ENCODE measurements at places on chromosomes 6 and 20.

GRCh38 chr6:134299236-134299635, 18.7 kb downstream of the SGK1 start:
- DNase-seq = peak; percentile 58

- peak; percentile 50 for DNase-seq
Measured at GRCh38 chr6:140480852-140481251, 1106.4 kb upstream of the CITED2 start.

DNA sequence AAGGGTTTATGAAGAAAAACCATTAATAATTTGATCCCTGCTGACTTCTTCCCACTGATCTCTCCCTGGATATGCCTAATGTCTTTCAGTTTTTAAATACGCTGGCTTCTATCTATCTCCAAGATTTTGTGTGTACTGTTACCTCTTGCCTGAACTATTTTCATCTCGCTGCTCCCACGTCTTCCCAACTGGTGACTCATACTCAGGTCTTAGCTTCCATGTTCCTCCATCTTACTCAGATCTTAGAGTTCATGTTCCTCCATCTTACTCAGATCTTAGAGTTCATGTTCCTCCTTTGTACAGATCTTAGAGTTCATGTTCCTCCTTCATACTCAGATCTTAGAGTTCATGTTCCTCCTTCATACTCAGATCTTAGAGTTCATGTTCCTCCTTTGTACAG, 21.6 kb downstream of the GPR6 start:
- DNase-seq = no peak

GRCh38 chr6:166253281-166253681, 54.9 kb downstream of the PRR18 start:
- peak; percentile 60 for DNase-seq

DNA sequence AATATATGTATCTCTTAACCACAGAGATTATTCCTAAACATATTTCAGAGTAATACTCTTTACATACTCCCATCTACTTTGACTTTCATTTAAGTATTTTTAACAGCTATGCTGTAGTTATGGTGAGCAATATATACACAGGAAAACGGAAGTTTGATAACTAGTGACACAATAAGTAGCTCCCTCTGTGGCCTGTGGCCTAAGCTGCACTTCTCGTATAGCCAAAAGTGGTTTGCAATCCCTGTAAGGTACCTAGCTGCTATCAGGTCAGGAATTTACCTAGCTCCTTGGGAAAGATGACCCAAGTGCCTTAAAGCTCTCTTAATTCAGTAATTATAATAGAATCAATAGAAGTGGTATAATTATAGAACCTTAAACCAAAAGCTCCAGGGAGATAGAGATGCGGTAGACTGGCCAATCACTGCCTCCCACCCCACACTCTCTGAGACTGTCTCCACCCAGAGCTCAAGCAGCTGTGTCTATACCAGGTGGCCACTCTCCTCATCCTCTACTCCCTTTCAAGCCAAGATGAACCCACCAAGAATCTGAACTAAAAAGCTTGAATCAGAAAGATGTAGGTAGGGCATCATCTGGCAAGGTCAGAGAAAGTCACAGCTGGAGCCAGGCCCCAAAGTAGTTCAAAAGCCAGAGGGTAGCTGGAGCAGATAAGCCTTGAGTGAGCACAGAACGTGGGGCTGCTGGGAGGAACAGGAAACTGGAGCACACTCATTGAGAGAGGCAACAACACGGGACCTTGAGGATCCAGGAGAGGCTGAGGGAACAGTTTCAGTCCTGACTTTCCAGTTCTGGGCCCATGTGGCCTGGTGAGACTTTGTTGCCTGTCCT, 84.9 kb upstream of the ASF1A start:
- DNase-seq = no peak

Data from stomach (tissue), 19 donors.